ENCODE measurements at places on chromosomes 7 and 10.

GRCh38 chr10:110979611-110980010 is 60.2 kb downstream of the SHOC2 start:
- DNase-seq, result no peak

DNA sequence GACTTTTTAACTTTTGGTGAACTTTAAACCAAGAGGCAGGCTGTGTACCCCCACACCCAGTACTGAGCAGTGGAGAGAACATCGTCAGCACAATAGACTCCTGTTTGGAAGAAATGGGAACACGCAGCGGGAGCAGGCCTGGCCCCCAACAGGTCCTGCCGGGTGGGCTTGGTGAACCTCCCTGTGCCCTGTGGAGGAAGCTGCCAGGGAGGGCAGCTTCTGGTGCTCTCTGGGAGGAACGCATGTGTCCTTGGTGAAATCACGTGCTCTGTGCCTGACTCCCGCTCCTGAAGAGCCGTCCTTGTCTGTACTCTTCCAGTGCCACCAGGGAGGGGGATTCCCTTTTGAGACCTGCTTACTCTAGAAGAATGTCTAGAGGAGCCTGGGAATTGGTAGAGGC is 31.6 kb downstream of the CHAT start:
- no peak for DNase-seq

GRCh38 chr10:22556774-22557173 is 157.6 kb downstream of the PIP4K2A start:
- DNase-seq, result no peak

DNA sequence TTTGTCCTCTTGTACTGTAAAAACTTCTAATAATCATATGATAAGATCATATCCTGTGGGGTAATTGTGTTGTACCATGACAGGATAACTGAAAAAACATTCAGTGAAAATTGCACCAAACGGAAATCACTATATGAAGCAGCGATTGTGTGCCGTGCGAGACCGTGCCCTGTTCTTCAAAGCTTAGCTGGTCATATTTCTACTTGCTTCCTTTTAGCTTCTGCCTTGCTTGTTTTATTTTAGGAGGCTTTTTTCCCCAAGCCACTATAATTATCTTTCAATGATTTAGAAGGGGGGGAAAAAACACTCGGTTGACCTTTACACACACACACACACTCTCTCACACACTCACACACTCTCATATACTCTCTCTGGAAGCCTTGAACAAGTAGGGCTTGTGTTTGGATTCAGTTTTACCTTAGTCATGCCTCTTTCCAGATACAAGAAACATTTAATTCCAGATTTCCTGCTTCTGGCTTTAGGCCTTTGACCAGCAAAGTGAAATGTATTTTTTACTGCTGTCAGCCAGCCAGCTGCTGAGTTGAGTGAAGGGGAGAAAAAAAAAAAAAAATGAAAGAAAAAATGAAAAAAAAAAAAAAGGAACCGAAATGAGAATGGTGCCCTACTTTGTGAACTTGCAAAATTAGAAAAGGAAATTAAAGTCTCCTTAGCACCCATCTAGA is 181.4 kb downstream of the ARID5B start:
- peak; percentile 20 for DNase-seq

DNA sequence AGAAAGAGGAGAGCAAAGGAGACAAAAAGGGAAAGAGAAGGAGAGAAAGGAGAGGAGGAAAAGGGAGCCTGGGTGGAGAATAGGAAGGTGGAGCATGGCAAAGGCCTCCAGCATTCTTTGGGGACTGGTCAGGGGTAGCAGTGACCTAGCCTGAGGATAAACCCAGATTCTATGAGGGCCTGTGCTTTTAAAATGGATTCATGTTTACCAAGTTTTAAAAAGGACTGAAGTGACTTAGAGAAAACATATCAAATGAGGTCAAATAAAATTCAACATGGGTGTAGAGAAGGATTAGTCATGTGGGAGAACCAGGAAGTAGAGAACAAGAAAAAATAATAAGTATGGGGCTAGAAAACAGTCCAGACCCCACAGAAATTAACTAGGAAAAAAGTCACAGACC is 20.7 kb downstream of the CREB3L2 start:
- DNase-seq, result no peak

DNA sequence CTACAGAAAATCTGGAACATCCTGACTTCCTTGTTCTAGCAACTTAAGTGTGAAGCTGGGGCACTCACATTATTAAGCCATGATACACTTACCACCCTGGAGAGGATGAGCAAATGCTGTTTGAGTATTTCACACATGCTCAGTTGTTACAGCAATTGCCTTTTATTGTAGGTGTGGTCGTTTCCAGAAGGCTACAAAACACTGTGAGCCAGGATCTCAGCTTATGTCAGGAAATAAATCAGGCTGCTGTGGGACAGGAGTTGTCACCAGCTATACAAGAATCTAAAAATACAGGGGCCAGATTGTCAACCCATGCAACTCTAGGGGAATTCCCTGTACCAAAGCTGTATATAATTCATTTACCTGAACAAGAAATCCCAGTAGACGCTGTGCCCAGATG is 273.3 kb upstream of the SP4 start:
- DNase-seq, result no peak

All from CD4-positive, alpha-beta T cell (primary cell).